Activated T-cell treated with anti-CD3 and anti-CD28 coated beads, Interleukin-2, amount 50 U/mL, for 72 hours (primary cell): ENCODE measurements at places on chromosomes 7 and 10.

DNA sequence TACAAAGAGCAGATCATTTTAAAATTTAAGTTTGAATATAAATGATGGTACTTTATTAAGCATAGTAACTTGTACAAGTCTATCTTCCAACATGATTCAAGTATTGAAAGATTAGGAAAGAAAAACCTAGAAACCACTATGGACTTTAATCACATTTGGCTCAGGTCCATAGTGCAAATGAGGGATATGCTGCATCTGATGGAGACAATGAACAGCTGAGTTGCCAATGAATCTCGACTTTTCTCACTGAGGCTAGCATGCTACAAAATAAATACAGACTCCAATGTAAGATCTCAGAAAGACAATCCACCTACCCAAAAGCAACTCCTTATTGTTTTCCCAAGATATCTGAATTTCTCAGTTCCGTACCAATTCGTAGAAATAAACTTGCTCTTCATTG lies 89.8 kb downstream of the SEMA3A start:
- no peak for DNase-seq

GRCh38 chr7:139820089-139820488 lies 9.0 kb upstream of the TBXAS1 start:
- no peak for DNase-seq

- no peak for DNase-seq
Observed at GRCh38 chr7:158488181-158488971, 99.2 kb downstream of the PTPRN2 start.

DNA sequence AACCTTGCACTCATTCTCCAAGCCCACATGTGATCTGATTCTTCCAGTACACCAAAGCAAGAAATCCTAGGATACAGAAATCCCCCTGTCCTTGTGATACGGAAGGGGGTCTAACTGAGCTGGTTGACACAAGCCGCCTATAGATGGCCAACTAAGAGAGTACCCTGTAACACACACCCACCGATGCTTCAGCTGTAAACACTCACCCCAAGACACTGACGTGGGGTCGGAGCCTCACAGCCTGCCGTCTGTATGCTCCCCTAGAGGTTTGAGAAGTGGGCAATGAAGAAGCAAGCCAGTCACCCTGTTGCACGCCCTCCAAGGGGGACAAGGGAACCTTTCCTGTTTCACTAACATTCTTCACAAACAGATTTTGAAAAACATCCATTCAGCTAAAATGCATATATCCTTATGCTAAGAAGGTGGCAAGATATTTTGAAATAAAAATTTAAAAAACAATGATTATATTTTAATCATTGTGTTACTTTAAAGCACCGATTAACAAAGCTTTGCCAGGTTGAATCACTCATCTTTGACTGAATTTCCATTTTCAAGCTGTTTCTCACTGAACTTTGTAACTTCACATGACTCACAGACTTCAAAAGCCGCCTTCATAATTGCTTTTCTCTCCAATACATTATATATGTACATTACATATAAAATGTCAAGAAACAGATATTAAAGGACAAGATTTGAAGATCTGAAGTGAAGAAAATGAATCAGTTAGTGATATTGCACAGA lies 329.3 kb downstream of the ARL4A start:
- DNase-seq, result no peak

DNA sequence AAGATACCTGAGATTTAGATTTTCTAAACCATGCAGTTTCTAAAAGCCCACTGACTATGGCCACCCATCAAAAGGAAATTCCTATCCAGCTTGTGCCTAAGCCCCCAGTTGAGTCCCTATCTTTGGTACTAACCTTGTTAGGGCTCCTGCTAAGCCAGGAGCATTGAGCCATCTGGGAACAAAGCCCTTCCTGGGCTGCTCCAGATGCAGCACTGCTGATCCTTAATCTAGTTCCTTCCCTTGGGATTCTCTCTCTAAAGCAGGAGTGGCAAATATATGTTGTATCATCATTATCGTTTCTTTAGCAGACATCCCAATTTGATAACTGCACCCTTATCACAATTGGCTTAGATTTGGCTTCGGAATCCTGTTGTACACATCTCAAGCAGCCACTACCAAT lies 24.7 kb upstream of the PDLIM1 start:
- DNase-seq, result no peak

GRCh38 chr10:44908066-44908749 lies 2.9 kb upstream of the TMEM72 start:
- DNase-seq, result no peak

- peak; percentile 47 for DNase-seq
Observed at GRCh38 chr7:13850185-13850752, 139.2 kb downstream of the ETV1 start.

DNA sequence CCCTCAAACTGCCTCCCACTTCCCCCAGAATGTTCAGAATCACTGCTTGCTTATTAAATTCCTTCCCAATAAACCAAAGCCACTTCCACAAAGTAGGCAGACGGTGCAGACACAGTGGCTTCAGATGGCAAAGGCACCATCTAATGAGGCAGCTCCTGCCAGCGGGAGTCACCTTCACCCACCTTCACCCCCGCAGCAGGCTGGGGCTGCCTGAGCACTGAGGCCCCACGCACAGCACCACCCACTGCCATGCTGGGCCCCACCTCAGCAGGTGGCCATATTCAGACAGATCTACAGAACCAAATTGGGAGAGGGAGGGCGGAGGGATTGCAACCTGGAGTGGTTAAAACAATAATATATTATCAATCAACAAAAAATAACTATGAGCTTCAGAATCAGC lies 118.5 kb downstream of the GRID1 start:
- DNase-seq, result no peak
